ENCODE measurements at places on chromosomes 3 and 15.

GRCh38 chr3:25568525-25569078, 96.1 kb downstream of the TOP2B start:
- DNase-seq: no peak

GRCh38 chr15:67138891-67139855, 73.8 kb downstream of the SMAD3 start:
- DNase-seq: no peak

GRCh38 chr3:50165910-50166538, 10.9 kb downstream of the SEMA3F start:
- DNase-seq: peak; percentile 44

GRCh38 chr3:25856902-25857518, 67.1 kb downstream of the OXSM start:
- DNase-seq: no peak

DNA sequence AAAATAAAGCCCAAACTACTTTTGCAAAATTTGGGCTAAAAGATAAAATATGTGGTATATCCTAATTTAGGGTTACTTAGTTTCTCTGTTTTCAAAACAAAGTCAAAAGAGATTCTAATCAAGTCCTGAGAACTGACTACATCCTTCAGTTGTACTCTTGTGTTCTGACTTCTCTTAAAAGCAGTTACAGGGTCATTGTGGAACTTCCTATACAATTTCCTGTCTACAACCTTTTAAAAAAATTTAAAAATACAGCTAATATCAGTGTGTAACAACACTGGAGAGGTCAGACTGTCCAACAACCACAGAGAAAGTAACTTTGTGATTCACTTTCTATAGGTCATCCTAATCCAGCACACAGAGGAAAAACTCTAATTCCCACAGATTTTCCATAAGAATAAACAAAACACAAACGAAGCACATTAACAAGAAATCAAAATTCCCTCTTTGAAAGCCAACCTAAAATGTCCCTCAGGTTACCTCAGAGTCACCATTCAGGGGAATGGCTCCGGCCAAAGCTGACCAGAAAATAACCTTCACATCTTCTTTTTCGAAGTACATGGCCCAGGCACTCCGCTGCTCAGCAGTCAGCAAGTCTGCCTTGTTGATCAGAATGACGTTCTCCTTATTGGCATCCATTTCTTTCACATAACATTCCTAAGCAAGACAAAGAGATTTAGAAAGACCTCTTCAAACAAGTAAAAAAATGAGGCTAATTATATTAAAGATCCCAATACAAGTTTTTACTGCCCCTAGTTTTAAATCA, 13.3 kb downstream of the LSG1 start:
- no peak for DNase-seq

GRCh38 chr15:66756295-66756694, 54.3 kb downstream of the SMAD6 start:
- DNase-seq: no peak

GRCh38 chr3:117688583-117688982, 979.0 kb downstream of the TUSC7 start:
- DNase-seq: no peak

GRCh38 chr15:40249477-40250303, 10.8 kb downstream of the PAK6 start:
- no peak for DNase-seq

DNA sequence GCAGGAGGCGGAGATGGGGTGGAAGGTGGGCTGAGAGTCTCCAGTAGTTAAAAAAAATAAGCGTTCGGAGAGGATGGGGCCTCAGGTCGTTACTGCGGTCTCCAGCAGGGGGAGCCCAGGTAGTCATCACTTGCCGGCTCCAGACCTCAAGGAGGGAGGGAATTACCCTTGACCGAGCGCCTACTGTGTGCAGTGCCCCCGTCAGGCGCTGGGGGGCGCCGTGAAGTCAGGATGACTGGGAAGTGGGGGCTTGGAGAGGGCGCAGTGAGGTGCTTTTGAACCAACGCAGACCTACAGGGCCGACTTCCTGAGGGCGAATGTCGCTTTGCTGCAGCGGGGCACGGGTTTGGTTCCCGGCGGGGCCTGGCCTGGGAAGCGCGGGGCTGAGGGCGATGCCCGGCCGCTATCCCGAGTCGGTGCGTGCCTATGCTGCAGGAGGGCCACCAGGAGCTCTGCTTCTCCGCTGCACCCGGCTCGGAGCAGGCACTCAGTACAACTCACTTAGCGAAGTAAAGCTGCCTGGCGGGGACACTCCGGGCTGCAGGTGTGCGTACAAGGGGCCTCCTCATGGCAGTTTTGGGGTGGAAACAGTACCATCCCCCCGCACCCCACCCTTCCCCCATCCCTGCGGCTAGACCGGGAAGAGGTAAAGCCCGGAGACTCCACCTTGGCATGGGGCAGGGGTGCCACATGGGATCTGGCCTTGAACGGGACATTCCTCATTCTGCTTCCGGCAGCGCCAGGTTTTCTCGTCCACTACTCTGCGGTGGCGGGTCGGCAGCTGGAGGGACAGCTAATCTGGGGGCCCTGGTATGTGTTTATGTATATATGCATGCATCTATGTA, 79.8 kb downstream of the RHCG start:
- DNase-seq: peak; percentile 29

- DNase-seq: no peak
Observed at GRCh38 chr3:188584162-188584529, 430.2 kb downstream of the LPP start.

GRCh38 chr15:61651267-61651666, 409.0 kb downstream of the VPS13C start:
- no peak for DNase-seq

DNA sequence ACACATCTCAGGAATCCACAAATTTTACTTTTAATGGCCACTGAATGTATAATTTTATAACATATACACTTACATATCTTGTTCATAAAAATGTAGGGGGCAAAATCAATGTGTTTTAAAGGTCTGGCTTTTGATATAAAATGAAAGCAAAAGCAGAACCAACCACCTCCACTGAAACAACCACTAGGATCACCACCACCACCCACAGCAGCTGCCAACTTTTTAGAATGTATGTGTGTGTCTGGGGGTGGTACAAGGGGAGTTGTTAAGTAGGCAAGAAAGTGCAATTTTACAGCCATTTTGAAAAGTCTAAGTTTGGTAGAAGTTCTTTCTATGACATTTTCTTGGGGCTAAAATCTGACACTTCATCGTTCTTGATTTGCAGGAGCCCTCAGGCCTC, 44.0 kb downstream of the OTOL1 start:
- DNase-seq: no peak

DNA sequence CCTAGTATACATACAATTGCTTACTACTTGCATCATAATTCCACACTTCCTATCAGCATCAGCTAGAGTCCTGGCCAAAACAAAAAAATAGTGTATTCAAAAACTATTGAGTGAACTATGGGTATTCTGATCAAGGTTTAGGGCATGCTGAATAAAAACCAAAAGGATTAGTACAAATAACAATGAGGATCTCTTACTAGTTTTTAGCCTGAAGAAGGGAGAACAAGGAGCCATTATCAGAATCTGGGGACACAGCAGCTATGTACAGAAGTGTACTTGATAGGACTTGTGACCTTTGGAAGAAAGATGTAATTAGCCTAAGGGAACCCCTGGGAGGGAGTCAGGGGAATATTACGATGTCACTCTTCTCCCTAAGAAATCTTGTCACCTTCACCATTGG, 832.2 kb downstream of the SQOR start:
- DNase-seq: no peak

DNA sequence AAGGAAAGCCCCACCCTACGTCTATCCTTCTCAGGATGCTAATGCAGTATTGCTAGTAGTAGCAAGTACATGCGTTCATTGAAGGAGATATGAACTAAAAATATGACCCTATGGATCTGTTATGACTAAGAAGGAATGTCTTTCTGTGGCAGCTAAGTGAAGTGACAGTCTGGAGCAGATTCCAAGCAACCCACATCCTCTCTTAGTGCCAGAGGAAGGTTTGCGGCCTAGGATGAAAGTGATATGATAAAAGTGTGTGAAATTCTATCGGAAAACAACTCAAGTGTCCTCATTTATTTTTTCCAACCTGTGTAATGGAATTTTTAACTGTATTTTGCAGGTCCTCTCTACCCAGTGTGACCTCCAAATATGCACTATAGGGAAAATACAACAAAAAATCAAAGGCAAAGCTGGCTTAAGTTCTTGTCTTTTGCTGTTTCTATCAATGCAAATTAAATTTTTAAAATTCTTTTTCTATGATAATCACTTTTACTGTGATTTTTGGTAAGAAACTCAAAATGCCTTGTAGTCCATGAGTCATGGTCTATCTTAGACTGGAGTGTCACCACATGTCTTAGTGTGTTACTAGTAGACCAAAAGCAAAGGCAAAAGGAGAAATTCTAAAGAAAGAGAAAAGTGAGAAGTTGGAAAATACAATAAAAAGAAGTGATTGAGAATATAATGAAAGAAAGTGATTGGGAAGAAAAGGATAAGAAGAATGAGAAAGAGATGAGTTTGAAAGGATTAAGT, 161.2 kb upstream of the TMCO5A start:
- DNase-seq: no peak

DNA sequence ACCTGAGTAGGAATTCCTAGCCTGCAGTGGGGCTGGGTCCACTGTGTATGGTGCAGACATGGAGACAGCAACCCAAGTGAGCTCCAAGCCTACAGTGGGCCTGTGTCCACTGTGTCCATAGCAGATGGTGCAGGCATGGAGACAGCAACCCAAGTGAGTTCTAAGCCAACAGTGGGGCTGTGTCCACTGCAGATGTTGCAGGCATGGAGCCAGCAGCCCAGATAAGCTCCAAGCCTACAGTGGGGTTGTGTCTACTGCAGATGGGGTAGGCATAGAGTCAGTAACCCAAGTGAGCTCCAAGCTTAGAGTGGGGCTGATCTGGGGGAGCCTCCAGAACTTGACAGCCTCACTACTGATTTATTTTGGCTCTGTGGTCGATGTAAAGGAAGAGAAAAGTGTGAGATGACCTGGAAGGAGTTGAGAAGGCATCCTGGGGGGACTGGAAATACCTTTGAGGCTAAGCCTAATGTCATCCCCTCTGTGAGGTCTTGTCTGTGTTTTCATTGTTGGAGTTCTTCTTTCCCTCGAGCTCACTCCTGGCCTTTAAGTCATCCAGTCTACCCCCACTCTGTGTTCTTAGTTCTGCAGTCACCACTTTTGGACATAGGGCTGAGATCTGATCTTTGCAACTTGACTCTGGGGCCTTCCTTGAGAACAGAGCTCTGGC, 22.4 kb upstream of the IL16 start:
- DNase-seq: peak; percentile 24

DNA sequence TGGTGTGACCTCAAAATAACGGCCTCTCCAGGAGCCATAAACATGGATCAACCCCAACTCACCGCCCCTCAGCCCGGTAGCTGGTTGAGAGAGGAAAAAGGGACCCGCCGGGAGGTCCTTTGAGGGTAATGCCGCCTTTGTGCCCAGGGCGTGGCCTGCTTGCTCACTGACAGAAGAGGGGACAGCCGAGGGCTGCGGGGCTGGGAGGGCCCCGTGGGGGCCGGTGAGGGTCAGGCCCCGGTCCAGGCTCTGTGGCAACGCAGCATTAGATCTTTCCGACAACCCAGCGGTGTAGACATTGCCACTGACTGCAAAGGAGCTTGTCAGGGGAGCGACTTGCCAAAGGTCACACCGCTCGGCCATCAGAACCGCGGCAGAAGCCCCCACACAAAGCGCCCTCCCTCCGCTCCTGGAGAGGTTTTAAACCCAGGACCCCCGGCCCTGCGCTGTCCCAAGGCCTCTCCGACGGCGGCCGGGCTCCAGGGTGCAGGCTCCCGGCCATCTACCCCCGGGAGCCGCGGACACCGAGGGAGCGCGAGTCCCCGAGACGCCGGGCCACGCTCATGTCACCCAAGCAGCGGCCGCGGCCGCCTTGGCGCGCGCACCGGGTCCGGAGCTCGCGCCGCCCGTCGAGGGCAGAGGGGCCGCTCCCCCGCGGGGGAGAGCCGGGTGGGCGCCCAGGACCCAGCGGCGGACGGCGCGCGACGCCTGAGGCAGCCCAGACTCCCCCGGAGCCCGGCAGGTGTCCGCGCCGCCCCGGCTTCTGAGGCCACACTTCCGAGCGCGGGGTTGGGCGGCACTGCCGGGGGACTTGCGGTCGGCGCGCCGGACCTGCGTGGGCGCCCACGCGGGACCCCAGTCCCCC, 975 bp downstream of the PCSK6 start:
- DNase-seq: no peak

DNA sequence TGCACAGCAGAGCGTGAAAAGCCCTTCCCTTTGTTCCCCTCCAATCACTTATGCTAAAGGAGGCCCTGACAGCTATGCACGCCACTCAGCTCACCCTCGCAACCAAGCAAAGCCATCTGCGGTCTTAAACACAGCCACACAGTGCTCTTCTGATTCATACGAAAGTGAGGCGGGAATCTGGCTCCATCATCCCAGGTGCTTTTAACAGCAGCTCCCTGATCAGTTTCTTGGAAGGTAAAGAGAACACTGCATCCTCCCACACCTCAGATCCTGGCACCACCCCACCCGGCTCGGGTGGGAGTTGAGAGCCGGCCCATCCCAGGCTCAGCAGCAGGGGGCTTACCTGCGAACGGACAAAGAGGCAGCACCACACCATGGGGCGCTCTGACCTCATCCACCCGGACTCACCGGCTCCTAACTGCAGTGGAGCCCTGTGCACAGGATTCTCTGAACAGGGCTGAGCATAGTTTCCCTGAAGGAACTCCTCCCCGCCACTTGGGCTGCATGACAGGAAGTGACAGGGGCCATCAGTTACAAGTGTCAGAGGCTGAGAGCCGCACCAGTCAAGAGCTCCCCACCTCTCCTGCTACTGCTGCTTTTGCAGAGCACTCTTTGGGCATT, 114.3 kb upstream of the ARHGEF3 start:
- peak; percentile 25 for DNase-seq

DNA sequence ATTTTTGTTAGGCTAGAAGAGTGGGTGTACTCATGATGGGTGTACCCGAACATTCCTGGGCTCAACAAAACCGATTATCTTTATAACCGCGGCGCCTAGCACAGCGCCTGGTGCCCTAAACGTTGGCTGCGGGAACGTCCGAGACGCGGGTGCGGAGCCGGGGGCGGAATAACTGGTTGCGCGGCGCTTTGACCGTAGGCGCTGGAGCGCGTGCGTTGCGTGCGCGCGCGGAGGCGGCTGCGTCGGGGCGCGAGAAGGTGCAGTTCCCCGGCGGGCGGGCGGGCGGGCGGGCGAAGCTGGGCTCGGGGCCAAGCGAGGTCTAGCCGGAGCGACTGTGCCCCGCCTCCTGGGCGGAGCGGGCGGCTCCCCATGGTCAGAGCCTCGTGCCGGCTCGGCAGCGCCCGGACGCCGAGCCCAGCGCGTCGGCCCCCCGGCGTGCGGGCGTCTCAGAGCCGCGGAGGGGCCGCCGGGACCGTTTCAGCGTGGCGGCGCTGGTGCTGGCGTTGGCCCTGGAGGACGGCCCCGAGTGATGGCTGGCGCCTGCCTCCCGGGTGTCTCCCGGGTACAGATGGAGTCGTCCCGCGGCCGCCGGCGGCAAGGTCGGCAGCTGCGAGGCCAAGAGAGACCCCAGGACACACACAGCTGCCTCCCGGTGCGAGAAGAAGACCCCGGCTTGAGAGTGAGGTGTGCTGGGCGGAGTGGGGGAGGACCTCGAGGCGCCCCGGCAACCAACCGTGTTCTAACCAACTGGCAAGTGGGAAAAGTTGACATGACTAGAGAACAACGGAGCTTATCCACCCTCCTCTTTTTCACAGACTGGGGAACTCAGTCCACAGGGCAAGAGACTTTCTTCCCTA, at the start of gene PLAAT1:
Gene PLAAT1, plus strand, starts transcription at position 373 of the 857 bp plus-strand sequence. CDS start 14,429 bp downstream, outside the sequence.
- peak; percentile 79 for DNase-seq

GRCh38 chr15:65730549-65731172, 61.4 kb downstream of the DENND4A start:
- DNase-seq: no peak

Measured in heart right ventricle (tissue), 16 donors.